ENCODE measurements at places on chromosomes 16 and 17.

- DNase-seq = no peak
These were observed 32.1 kb upstream of the RPH3AL start for GRCh38 chr17:384622-385177.

DNA sequence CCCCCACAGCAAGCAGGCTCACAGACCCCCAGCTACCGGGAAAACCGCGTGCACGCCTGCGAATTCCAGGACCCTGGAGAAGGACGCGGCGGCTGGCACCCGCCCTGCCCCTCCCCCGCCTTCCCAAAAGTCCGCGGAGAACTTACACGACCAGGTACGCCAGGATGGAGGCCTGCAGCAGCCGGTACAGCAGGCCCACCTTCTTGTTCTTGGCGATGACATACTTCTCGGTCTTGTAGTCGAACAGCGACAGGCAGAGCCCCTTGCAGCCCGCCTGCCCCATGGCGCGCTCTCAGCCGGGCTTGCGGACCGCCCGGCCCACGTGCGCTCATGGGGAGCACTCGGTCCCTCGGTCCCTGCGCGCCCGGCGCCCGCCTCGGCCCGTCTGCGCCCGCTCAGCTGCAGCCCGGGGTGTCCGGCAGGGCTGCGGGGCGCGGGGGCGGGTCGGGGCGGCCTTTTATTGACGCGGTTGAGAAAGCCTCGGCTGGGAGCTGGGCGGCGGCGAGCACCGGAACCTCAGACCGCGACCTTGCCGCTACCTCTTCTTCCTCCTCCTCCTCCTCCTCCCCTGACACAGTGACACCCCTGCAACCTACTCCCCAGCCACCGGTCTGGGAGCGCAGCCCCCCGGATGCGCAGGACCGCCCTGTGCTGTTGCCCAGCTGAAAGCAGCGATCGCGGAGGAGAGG, at the start of gene P2RX5:
TSS of gene P2RX5 (minus strand) at position 433 of the 689 bp plus-strand sequence. CDS start at position 283, 150 bp downstream.
- no peak for DNase-seq

DNA sequence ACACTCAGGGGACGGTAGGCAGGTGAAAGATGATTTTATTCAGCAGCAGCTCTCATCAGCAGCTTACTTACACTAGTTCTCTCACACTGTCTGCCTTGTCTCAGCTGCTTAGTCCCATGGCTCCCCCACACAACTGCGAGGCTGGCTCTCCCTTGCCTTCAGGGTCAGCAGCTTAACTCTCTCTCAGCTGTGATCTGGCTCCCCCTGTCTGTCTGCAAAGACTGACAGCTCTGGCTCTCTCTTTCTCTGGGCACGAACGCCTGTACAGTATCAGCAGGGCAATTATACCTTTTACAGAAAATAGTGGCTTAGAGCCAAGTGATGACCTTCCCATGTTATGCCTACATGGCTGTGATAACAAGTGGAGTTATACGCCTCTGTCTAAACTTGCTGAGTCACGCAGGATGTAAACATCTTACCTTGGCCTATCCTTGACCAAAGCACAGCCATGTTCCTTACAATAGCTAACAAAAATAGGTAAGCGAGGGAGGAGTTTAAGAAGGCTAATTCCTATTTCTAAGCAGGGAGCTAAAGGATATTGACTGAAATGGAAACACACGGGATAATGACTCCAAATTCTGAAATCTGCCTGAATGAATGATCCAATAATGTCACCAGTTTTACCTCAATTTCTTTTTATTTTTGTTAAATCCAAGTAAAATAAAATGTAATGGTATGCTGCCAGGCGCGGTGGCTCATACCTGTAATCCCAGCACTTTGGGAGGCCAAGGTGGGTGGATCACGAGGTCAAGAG, 1.1 kb upstream of the NDUFAB1 start:
- peak; percentile 37 for DNase-seq

GRCh38 chr17:34227707-34228106, 27.4 kb upstream of the CCL2 start:
- no peak for DNase-seq

GRCh38 chr16:57562669-57563486, 20.4 kb downstream of the ADGRG5 start:
- DNase-seq = no peak
